ENCODE measurements at places on chromosomes 6 and 20.

GRCh38 chr6:155213611-155214372 lies 50.0 kb upstream of the CLDN20 start:
- no peak for DNase-seq

DNA sequence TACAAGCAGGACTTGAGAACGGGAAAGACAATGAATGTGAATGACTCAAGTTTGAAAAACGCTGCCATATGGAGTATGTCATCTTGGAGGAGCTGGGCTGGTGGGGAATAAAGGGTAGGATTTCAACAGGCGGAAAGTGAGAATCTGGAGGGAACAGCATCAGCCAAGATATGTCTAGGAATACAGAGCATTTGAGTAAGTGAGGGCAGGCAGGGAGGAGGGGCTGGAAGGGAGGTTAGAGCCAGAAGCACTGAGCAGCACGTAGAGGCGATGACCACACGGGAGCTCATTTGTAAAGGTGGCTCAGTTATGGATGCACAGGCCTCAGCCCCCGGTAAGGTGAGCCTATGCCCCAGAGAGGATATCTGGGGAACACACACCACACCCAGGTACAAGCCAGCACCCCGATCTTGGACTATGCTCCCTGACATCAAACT lies 115.1 kb downstream of the ZMYND8 start:
- no peak for DNase-seq

- no peak for DNase-seq
These were observed 199.8 kb downstream of the SLC24A3 start for GRCh38 chr20:19412254-19412653.

- DNase-seq: no peak
These were observed 11.9 kb downstream of the C6orf89 start for GRCh38 chr6:36897609-36898008.

DNA sequence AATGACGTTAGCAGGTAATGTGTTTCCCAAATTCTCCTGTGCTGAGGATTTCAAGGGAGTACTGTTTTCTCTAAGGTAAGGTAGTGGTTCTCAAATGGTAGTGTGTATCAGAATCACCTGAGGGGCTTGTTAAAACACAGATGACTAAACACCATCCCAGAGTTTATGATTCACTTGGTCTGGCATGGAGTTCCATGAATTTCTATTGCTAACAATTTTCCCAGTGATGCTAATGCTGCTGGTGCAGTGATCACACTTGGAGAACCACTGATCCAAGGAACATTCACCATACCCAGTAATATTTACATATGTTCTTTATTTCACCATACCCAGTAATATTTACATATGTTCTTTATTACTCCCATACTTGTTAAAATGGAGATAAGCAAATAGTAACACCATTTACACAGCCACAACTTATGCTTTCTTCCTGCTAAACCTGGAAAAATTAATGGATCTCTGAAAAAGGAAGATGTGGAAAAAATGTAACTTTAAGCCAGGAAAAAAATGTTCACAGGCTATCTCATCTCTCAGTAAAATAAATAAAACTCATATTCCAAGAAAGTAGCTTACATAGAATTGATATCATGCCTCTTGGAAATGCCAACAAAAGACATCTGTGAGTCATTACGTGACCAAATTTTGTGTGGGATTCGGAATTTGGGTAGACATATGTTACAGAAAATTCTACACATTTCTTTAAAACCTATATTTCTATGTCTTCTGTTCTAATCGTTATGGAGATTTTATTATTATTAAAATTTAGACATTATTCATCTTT lies 129.5 kb downstream of the MMUT start:
- no peak for DNase-seq
